Stimulated activated CD4-positive, alpha-beta T cell treated with anti-CD3 and anti-CD28 coated beads, Interleukin-12 subunit alpha, Interleukin-12 subunit beta, amount 100 ng/mL, for 48 hours (primary cell): ENCODE measurements at places on chromosomes 16 and 17.

- DNase-seq: no peak
These were observed 129.9 kb downstream of the PITPNC1 start for GRCh38 chr17:67506966-67507365.

DNA sequence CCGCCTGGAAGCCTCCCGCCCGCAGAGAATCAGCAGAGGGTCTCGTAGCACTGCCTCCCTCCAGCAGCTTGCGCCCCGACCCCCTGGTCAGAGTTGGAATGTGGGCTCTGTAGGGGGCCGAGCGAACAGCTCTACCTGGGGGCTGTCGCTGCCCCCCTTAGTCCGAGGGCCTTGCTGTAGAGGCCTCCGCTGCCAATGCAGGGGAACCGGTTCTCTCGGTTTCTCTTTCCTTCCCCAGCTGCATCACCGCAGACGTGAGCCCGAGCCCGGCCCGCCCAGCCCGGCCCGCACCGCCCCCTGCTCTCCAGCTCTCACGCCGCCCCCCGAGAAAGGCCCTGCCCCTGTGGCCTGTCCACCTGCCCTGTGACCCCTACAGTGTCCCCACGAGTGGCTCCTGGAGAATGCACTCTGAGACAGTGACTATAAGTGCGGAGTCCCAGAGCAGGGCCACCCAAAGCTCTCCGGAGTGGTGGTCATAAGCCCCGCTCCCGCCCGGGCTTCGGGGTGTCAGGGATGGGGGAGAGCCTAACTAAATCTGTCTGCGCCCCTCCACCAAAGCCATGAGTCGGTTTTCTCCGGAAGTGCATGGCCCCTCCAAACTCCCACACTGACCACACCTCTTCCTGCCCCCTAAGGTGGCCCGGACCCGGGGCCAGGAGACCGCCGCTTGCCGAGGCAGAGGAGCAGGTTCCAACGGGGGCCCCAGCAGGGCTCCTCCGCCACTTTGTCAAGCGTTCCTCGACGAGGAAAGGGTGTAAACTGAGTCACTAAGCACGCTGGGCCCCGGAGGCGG, 1.7 kb downstream of the ARHGAP27 start:
- no peak for DNase-seq

DNA sequence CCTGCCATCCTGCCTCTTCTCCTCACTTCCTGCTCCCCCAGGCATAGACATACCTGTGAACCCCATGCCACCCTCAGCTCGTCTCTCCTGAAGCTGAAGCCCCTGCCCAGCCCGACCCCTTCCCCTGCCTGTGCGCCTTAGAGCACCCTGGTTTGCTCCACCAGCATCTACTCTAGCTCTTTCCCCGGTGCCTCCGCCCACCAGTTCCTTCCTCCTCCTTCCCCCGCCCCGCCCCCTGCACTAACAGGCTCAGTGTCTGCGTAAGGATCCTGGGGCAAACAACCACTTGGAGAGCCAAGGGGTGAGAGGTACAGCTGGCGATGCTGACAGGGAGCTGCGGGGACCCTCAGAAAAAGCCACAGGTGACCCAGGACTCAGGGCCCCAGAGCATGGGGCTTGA, 1.9 kb downstream of the GPR142 start:
- peak; percentile 52 for DNase-seq

DNA sequence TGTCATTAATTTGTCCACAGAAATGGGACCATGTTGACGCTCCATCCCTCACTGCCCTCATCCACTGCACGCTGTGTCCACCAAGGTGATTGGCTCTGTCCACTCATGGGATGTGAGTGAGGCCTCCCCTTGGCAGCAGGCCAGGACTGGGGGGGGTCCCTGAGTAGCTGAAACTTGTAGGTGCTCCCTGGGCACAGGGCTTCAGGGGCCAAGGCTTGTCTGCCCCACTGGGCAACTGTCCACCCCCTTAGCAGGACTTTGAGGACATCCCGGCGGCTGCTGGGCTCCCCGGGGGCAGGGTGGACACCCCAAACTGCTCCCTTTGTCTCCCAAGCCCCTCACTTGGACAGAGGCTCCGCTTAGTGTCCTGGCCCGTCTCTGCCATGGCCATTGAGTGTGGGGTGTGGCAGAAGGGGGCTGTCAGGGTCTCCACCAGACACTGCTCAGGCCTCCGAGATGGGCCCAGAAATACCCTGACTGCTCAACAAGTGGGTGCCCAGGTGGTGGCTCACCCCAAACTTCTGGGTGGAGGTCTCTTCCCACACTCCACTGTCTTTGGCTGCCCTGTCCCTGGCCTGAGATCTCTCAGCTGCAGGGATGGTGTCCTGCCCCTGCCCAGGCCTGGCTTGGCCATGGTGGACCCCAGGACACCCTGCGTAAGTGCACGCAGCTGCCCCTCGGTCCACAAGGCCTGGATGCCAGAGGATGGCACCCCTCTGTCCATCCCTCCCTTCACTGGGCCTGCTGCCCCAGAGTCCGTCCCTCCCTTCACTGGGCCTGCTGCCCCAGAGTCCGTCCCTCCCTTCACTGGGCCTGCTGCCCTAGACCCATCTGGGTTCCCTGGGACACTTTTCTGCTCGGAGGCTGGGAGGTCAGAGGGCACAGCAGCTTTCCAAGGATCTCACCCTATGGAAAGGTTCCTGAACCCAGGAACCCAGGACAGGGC, 2.9 kb upstream of the RAB40C start:
- DNase-seq: no peak

GRCh38 chr17:48219617-48220016, 112.1 kb downstream of the SNX11 start:
- no peak for DNase-seq

GRCh38 chr16:77918809-77919707, 103.3 kb upstream of the CLEC3A start:
- DNase-seq: no peak
